ENCODE measurements at places on chromosomes 4 and X.

GRCh38 chrX:38278682-38279081 is 48.6 kb downstream of the RPGR start:
- DNase-seq = no peak

- no peak for DNase-seq
Observed at GRCh38 chr4:48195374-48195773, 61.3 kb upstream of the TXK start.

DNA sequence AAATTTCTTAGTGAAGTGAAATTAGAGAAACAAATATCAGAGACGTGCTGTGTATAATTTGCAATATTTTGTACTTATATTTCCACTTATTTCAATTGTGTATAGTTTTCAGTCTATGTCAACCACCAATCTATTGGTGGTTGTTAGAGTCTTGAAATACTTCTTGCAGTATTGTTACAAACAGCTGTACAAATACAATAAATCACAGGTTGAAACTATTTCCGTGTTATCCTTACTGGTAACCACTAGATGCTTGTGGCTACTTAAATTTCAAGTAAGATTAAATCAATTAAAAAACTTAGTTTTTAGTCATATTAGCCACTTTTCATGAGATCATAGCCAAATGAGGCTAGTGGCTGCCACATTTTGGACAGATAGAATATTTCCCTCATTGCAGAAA is 520.5 kb downstream of the GBA3 start:
- DNase-seq = no peak

DNA sequence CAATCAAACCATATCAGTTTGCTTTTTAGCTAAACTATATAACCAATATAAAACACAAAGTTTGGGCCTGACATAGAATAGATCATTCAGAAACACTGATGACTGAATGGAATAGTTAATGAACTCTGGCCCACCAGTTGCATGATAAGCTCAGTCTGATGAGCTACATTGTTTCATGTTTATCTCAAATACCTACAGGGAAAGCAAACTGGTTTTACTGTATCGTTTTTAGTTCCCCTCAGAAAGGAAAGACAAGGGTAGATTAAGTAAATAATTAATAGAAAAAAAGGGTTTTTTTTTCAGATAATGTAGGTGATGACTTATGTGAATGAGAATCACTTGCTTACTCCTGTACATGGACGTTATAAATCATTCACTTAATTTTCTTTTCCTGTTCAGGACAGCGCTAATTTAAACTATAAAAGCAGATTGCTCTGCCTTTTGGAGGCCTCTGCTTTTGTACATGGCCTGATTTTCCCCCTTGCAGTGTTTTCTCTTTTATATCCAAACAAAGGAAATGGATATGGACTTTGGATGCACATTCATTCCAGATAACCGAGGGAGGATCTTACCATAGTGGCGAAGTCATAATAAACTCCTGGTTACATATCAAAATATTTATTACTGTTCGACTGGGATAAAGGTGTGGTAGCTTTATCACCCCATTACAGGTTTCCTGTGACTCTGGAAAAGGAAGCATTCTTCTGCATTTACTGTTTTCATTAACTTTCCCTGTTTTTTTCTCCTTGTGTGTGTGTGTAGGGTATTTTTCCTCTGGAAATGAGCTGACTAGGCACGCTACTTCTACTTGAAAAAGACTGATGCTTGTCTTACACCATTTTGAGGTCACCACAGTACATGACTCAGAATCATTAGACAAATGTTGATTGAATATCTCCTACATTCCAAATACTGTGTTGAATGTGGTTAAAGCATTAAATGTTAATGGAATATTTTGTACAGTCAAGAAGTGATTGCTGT is 373.1 kb upstream of the HS3ST1 start:
- no peak for DNase-seq

DNA sequence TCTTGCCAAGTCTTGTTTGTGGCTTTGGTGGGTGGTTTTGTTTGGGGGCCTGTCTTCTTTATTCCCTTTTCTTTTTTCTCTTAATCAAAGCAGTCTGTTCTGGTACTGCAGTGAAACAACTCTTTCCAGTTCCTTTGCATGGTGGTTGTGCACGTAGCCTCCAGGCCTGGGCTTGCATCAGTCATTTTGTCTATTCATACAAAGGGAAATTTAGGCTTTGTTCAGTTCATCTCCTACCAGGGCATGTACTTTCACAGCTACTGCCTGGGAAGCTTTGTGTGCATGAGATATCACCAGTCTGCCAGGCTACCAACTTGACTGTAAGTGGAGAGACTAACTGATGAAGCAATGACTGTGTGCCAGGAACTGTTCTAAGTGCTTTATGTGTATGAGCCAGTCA is 8.5 kb downstream of the TRIM2 start:
- no peak for DNase-seq

GRCh38 chrX:110985470-110985869 is 110.5 kb upstream of the PAK3 start:
- DNase-seq = no peak

GRCh38 chrX:20438871-20439526 is 172.3 kb upstream of the RPS6KA3 start:
- no peak for DNase-seq

DNA sequence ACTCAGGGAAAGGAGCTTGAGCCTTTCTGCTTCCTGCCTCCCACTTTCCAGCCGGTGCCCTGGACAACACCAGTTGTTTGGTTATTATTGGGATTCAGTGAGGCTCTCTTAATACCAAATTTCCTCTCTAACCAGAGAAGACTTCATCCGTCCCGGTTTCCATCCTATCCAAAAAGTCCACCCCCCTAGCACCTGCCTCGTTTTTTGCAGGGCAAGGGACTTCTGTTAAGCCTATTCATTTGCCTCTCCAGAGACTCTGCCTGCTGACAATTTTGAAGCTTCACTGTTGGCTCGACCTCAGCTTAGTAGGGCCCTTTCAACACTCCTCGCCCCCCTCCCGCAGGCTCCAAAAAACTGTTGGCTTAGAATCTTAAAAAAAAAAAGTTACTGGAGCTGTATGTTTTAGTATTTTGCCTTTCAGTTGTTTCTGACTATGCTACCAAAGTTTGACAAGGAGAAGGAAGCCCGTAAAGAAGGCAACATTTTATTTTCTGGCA is 779 bp upstream of the PRSS12 start:
- DNase-seq = no peak

DNA sequence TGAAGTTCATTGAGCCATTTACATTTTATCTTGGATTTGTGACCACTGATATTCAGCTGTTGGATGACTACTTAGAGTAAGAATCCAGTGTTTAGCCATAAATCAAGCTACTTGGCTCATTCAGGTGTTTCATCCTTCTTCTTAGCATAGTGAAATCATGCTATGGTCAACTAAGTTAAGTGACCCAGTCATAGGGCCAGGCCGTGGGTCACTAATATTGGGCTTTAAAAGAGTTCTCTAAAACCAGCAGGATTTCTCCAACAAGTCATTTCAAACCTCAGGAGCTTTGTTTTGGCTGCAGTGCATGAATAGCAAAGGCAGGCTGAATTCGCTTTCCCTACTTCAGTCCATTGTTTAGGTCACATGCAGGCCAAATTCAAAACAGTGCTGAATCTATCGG is 181.0 kb downstream of the MAML3 start:
- DNase-seq = no peak

GRCh38 chrX:74246524-74246923 is 57.5 kb upstream of the ZCCHC13 start:
- no peak for DNase-seq

- DNase-seq = no peak
Observed at GRCh38 chr4:23889391-23889790, 456 bp downstream of the PPARGC1A start.

DNA sequence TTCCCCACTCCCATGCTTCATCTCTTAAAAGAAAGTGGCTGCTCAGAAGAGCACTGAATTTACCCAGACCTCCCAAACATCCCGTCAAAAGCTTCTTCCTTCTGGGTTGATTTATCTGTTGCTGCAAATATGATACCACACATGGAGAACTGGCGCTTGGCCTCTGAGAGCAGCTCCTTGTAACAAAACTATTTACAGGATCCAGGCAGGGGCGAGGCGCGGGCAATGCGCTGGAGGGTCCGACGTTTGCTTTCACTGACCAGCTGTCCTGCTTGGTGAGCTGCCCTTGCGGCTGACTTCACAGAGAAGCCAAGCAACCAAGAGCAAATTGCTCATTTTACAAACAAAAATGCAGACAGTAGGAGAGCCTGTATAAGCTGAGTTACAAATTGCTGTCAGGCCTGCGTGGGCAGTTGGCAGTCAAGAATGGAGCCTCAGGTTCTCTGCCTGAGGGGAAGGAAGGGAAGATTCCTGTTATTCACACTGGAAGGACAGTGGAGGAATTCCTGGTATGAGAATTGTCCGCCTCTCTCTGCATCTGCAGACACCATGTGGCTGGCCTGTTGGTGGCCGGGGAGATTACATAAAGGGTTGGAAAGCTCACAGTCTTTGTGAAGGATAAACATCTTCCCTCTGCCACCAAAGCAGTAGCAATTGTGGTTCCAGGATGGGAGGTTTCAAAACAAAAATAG is 192.2 kb upstream of the LEF1 start:
- no peak for DNase-seq

GRCh38 chr4:118981171-118981838 is 92.7 kb downstream of the SYNPO2 start:
- no peak for DNase-seq

GRCh38 chr4:184757810-184758209 is 23.9 kb upstream of the CENPU start:
- DNase-seq = no peak

DNA sequence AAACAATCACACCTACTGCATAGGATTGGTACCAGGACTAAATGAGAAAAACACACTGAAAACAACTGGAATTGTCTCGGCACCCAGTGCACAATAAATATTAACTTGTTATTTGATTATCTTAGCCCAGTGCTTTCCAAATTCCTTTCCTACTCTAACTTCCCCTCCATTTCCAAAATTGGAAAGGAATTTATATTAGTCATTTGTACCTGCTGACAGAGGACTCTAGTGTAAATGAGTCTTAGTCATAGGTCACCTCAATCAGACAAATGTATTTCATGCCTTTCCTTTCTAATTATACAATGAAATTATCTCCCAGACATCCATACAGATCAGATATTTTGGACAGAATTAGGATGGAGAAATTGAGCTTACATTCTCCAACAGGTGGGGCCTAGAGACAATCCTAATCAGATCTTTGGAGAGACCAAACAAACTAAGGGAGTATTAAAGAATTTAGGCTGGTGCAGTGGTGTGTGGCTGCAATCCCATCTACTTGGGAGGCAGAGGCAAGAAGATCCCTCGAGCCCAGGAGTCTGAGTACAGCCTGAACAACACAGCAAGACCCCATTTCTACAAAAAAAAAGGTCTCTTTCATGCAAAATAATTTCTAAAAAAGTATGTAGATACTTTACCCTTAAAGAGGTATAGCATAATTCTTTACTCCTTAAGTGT is 10.1 kb downstream of the SH3D19 start:
- no peak for DNase-seq

- no peak for DNase-seq
Observed at GRCh38 chrX:151902813-151903591, 9.7 kb upstream of the MAGEA4 start.

- no peak for DNase-seq
Observed at GRCh38 chrX:41922431-41923151, 763 bp downstream of the CASK start.

DNA sequence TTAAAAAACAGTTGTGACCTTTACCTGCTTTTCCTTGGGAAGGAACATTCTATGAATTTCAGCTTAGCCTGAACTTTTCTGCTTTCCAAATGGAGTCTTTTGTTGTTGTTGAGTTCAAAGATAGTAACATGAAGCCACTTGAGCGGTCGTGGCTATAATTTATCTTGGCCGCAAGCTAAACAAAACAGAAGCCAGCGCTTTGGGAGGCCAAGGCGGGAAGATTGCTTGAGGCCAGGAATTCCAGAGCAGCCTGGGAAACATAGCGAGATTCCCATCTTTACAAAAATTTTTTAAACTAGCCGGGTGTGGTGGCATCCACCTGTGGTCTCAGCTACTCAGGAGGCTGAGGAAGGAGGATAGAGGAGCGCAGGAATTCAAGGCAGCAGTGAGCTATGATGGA is 29.9 kb downstream of the TKTL1 start:
- DNase-seq = no peak

DNA sequence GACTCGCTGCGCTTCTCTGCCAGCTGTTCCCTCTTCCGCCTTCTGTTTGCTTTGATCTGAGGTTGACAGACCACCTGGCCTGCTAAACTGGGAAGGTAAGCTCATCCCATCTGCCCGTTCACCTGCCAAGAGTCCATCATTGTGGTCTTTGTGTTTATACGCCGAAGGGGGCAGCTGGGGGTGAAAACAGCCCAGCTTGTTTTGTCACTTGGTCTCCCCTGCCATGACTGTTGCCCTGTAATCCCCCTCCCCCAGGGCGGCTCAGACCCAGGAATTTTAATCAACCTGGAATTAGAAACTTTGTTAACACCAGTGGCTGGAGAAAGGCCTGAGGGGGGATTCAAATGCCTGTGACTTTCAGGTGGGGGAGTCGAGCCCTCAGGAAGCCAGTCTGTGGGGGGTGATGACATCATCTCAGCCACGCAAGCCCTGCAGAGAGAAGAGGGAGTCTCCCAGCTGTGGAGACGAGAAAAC is 333.3 kb downstream of the BCOR start:
- DNase-seq = no peak

GRCh38 chrX:106484233-106484632 is 127.5 kb upstream of the RADX start:
- DNase-seq = no peak

- DNase-seq = no peak
Observed at GRCh38 chr4:187414716-187415115, 580.9 kb upstream of the ZFP42 start.

GRCh38 chrX:95346856-95347255 is 1337.8 kb upstream of the DIAPH2 start:
- no peak for DNase-seq

DNA sequence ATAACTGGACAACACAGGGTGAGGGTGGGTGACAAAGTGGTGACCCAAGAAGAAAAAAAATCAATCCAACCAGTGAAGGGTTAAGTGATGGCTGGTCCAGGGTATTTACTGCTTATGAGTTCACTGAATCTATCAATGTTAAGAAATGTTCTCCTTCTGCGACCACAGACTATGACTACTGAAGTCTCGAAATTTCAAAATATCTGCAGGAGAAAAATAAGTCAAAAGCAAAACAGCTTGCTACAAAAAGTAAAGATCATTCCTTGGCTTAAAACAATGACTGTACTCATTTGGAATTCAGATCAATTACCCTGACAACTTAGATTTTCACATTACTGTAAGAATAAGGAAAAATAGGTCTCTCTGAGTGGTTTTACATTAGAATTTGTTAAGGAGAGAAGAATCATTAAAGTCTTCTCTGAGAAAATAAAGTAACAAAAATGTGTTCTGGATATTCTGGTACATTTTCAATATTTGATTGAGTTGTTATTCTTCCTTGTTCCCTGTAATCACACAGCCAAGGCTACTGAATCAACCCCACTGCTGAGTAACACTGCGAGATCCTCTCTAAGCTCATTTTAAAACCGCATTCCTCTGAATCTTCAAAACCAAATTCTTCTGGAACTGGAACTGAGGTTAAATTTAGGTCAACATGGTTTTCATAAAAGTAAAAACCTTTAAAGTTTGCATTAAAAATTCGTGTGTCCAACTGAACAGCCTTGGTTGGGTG is 22.7 kb downstream of the SMPX start:
- no peak for DNase-seq

GRCh38 chrX:42577936-42578470 is 200.0 kb downstream of the PPP1R2C start:
- no peak for DNase-seq
